ENCODE measurements at places on chromosomes 6 and 20. TPM values are rescaled to one million over a fixed set of nuclear protein-coding genes. Genes with fewer than 3 reads are reported as not detected.

SLC2A10 gene
- total RNA-seq: 40.8 TPM

NFKBIE gene
- 3.6 TPM for total RNA-seq

MAFB gene
- 0.99 TPM for total RNA-seq

PDE7B gene
- 31.0 TPM for total RNA-seq

FOXC1 gene
- 36.5 TPM for total RNA-seq

CPXM1 gene
- total RNA-seq: under 0.01 TPM

GABRR1 gene
- not detected for total RNA-seq

LY6G6D gene
- total RNA-seq: not detected

ADISSP gene
- total RNA-seq: 16.2 TPM

GINS1 gene
- total RNA-seq: 4.0 TPM

POLR1C gene
- total RNA-seq: 26.4 TPM

NCOA3 gene
- total RNA-seq: 39.1 TPM

RFX6 gene
- not detected for total RNA-seq

CBFA2T2 gene
- total RNA-seq: 3.6 TPM

SALL4 gene
- total RNA-seq: 0.12 TPM

TCP11 gene
- 0.13 TPM for total RNA-seq

CLPSL1 gene
- not detected for total RNA-seq

RSPH4A gene
- total RNA-seq: 0.19 TPM

CABLES2 gene
- 0.66 TPM for total RNA-seq

CTAGE9 gene
- total RNA-seq: not detected

C6orf89 gene
- total RNA-seq: 43.8 TPM

DOK5 gene
- total RNA-seq: 99.6 TPM

AKAP12 gene
- 456 TPM for total RNA-seq

DACT2 gene
- not detected for total RNA-seq

TMEM244 gene
- not detected for total RNA-seq

GLP1R gene
- total RNA-seq: not detected

CRYBG1 gene
- 5.5 TPM for total RNA-seq

MAP3K7 gene
- 26.7 TPM for total RNA-seq

ANGPT4 gene
- total RNA-seq: not detected

All from aortic smooth muscle cell (primary cell).